ENCODE measurements at places on chromosomes 5 and 9.
A peak's percentile ranks its signal among the peaks of the same experiment; 100 is the strongest.

DNA sequence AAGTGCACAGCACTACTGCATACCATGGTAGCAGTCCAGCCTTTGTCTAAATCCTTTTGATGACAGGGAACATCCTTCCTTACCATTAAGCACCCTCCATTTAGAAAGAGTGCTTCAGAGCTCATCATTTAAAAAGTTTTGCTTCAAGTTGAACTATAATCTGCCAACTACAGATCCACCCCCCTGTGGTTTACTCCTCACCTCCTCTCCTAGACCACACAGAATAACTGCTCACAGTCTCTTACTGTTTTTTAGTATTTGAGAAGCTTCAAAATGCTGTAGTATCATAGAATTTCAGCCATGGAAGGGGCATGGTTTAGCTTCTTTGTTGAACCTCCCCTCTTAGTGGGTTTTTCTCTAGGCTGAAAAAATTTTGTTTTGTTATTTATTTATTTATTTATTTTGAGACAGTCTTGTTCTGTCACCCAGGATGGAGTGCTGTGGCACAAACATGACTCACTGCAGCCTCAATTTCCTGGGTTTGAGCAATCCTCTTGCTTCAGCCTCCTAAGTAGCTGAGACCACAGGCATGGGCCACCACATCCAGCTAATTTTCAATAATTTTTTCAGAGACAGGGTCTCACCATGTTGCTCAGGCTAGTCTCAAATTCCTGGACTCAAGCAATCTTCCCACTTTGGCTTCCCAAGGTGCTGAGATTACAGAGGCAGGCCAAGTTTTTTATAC is 384.3 kb upstream of the RFX3 start:
- no peak for DNase-seq

GRCh38 chr9:127422133-127422782 is 1.9 kb upstream of the ZNF79 start:
- no peak for DNase-seq

GRCh38 chr5:132327252-132327955 is 33.2 kb downstream of the SLC22A4 start:
- DNase-seq = no peak

DNA sequence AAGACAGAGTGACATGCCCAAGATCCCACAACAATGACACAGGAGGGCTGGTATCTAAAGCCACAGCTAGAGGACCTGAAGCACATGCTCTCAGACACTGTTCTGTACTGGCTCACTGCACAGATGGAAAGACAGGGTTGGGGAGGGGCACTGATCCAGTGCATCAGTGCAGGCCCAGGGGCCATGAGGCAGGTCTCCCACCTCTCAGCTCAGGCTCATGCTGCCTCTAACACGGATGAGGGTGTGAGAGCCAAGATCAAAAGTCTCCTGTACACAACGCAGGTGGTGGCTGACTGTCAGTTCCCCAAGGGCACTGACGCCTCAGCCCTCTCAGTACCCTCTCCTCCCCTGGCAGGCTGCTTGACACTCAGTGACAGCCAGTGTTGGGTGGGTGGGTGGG is 10.9 kb downstream of the RAPGEF1 start:
- no peak for DNase-seq

DNA sequence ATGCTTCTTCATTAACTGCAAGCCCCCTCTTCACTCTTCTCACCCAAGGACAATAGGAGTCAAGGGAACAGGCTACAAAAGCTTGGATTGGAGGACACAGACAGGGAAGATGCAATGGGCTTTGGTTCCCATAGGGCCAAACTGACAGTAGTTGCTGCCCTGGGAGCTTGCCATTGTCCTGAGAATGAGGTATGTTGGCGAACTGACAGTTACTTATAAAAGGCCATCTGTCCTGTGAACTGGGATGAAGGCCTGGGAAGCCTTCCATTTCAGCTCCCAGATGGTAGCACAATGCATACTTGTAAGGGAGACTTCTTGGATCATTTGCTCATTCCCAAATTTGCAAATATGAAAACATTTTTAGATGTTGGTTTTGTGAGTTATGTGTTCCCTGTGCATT is 88.9 kb downstream of the SNCAIP start:
- DNase-seq = no peak

DNA sequence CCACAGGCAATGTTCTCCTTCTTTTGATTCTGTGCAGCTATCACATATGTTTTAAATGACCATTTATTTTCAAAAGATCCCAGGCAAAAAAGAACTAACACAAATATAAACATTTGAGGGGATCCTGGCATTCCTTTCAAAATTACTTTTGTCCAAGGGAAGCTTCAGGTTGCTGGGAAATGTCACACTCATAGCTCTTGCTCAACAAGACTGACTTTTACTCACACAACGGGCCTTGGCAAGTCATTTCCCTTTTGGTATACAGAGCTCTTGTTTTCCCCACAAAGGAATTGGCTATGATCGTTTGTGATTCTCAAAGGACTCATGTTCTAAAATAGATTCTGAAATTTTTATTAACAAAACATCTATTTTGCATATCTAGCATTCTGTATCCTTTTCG is 4.5 kb upstream of the PALM2AKAP2 start:
- DNase-seq = no peak

DNA sequence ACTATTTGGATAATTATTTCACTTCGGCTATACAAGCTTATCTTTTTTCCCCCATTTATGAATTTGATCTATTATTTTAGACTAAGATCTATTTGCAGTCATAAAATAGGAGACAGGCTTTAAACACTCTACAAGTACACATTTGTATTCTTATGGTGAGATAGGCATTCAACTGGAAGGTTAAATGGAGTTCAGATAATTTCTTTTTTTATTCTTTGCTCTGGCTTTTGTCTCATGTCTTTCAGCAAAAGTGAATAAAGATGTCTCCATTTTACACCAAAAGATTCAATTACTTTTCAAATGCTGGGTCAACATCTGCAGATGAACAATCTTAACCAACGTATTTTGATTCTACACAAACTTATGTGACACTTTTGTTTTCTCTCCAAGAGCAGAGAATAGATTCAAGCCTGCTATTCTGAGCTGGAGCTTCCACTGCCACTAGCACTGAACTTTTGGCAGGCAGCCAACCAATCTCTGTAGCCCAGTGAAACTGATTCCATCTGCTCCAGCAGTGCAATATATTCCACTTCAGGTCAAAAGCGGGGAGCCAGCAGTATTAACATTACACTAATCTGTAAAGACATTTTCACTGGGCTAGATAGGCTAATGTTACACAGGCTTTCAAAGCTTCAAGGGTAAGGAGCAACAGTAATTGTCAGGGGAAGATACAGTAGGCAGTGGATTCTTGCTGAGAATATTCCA is 452.0 kb upstream of the ZNF608 start:
- DNase-seq = peak; percentile 63

DNA sequence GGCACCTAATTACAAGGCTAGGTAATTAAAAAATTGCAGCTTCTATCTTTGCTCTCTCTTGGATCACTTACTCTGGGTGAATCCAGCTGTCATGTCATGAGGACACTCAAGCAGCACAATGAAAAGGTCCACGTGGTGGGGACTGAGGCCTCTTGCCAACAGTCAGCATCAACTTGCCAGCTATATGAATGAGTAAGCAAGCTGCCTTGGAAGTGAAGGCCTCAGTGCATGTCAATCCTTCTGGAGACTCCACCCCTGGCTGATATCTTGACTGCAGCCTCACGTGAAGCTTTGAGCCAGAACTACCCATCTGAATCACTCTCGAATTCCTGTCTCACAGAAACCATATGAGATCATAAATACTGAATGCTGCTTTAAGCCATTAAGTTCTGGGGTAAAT is 140.5 kb downstream of the SNX18 start:
- no peak for DNase-seq

- DNase-seq = no peak
Observed at GRCh38 chr9:18921366-18922075, 111.5 kb downstream of the SAXO1 start.

DNA sequence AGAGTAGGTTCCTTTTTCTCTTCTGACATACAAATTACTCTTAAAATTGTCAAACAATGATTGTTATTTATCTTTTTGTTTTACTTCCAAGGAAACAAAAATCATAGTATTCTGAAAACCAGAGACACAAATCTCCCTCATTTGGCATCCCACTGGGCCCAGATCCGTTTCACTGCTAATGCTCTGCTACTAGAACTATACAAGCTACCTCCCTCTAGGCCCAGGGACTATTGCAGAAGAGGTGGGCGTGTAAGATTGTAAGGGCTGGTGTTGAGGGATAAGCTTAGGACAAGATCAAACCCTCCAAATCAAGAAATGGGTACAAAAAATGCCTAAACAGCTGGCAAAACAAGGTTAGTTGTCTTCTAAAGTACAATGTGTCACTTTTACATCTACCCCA is 928.9 kb upstream of the CDH10 start:
- no peak for DNase-seq

- DNase-seq = no peak
Observed at GRCh38 chr9:112586599-112587155, 100.0 kb downstream of the KIAA1958 start.

DNA sequence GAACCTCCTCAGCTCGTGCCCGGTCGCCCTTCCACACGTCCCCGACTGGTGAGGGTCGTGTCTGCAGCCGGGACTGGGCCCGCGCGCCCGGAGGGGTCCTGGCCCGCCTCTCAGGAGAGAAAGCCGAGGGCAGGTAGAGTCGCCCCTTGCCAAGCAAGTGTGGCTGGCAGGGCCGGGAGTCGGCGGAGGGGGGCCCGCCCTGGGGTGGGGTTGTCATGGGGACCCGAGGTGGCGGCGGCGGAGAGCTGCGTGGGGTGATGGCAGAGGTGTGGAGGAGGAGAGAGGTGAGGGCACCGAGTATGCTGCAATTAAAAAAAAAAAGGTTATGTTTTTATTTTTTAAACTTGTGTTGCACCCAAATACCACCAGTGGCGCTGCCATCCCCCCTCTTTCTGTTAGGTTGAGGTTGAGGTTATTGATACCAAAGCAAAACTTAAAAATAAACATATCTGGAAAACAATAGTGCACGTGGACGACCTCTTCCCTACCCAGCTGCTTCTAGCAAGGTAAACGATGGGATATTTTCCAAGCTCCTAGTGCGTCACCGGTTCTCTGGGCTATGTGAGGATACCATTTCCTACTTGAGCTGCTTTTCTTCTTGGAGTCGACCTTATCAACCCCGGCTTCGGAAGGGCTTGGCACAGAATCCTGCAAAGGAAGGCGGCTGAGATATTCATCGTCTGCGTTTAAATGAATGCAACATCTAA is 660 bp downstream of the SCAMP1 start:
- peak; percentile 12 for DNase-seq

DNA sequence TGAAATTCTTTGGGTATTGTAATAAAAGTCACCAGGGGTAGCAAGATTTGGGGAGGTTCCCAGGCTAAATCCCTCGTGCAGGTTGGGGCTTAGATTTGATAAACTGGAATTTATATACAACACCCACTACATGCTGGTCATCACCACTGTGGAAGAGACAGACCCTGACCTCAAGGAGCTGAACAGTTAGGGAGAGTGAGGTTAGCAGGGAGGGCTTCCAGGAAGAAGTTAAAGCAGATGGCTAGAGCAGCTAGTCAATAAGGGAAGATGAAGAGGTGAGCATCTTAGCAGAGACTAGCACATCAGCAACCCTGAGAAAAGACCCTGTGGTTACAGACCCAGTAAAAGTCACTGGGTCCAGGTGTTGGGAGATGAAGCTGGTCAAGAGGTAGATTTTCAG is 6.4 kb downstream of the CTSL start:
- no peak for DNase-seq

DNA sequence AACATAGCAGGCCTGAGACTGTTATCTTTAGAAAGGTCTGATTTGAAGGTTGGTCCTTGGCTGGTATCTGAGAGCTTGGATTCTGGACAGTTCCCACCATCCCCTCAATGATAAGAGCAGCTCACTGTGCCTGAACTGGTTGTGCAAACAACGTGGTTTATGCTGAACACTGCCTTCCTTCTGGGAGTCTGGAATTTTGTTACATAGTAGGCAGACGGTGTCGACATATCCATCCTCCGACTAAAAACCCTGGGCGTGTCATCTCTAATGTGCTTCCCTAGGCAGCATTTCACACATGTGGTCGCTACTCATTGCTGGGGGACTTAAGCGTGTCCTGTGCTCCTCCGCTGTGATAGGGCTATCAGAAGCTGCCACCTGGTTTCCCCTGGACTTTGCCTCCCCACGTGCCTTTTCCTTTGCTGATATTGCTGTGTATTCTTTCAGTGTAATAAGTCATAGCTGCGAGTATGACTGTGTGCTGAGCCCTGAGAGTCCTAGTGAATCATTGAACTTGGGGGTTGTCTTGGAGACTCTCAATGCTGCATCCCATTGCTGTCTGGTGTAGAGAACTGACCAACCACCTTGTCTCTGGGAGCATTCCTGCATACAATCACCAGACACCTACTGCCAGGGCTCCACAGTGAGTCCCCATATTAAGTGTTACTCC is 119.1 kb upstream of the TBC1D2 start:
- DNase-seq = no peak

DNA sequence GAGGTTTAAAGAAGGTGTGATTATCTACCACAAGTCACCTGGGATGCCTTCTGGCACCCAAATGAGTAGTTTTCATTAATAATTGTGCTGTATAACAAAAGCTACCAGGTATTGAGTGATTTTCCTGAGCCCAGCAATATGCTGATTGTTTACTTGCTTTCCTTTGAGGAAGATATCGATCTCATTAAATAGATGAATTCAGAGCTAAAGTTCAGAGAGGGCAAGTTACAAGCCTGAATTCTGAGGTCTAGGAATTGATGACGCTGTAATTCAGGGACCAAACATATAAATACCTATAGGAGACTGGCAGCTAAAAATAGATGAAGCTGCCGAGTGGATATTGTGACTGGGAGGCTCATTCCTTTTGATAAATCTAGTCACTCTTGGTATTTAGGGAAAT is 1.1 kb downstream of the ERCC6L2 start:
- no peak for DNase-seq

DNA sequence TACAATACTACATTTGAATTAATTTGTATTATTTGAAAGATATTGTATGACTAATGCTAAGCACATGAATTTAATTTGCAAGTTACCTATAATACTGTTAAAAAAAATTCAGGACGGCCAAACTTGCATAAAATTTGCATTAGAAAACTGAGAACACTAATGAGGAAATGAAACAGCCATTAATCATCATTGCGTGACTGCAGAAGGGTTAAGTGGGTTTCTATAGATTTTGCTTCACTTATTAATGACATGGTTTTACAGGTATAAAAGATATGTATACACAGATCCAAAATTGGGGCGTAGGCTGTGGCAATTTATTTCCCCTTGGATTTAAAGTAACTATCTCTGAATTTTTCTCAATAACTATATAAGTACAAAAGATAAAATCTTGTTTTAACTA is 882.6 kb downstream of the PTPRD start:
- DNase-seq = no peak

DNA sequence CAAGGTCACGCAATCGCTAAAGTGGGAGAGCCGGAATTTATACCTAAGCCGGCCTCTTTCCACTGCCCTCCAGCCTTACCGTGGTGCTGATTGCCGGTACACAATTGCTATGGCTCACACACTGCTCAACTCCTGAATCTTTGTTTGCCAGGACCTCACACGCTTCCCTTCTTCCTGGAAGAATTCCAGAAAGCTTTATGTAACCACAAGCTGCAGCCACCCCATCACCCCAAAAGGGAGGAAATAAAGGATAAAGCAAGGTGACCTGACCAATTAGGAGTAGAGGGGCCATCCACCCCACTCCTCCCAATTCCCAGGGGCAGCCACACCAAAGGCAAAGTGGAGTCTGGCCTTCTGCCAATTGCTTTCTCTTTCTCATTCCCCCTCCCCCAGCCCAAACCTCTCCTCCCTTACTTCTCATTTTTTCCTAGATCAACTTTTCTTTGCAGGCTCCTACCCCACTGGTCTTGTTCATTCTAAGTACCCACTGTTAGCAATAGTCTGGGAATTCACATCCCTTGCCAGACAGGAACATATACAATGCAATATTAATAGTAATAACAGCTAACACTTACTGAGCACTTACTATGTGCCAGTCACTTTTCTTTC is 18.0 kb upstream of the CDC23 start:
- no peak for DNase-seq
